Bronchial epithelial cell (primary cell): ENCODE measurements at places on chromosomes 12 and 14. TPM values are rescaled to one million over a fixed set of nuclear protein-coding genes. Genes with fewer than 3 reads are reported as not detected.

The TSHR gene
- total RNA-seq = not detected in 2 replicates

The ZNF410 gene
- total RNA-seq = 126 and 131 TPM in 2 replicates

The COX8C gene
- total RNA-seq = not detected in 2 replicates

The DLK1 gene
- total RNA-seq = not detected in 2 replicates

The TAS2R9 gene
- total RNA-seq = not detected in 2 replicates

The CPNE6 gene
- total RNA-seq = not detected in 2 replicates

The FLRT2 gene
- 7.1 and 14.8 TPM in 2 replicates for total RNA-seq

The OLR1 gene
- total RNA-seq = 0.38 TPM in 1 of 2 replicates, not detected in the other

The SALL2 gene
- under 0.01 and 0.13 TPM in 2 replicates for total RNA-seq

The NEUROD4 gene
- not detected in 2 replicates for total RNA-seq
